T-helper 17 cell (primary cell): ENCODE measurements at places on chromosomes 6 and 20. TPM values are rescaled to one million over a fixed set of nuclear protein-coding genes. Genes with fewer than 3 reads are reported as not detected.

The XKR7 gene
- total RNA-seq, result not detected

GRCh38 chr6:133312006-133312405, 70.8 kb downstream of the EYA4 start:
- H3K4me3 ChIP-seq, result no peak overlapping the region
- no peaks in the 10 kb centered on the region for H3K27me3 ChIP-seq
- no peaks in the 10 kb centered on the region for H3K4me1 ChIP-seq
- no peaks in the 10 kb centered on the region for H3K36me3 ChIP-seq
- no peak overlapping the region for H3K27ac ChIP-seq

The EYA2 gene
- 0.22 TPM for total RNA-seq

The ARHGAP40 gene
- total RNA-seq, result not detected

DNA sequence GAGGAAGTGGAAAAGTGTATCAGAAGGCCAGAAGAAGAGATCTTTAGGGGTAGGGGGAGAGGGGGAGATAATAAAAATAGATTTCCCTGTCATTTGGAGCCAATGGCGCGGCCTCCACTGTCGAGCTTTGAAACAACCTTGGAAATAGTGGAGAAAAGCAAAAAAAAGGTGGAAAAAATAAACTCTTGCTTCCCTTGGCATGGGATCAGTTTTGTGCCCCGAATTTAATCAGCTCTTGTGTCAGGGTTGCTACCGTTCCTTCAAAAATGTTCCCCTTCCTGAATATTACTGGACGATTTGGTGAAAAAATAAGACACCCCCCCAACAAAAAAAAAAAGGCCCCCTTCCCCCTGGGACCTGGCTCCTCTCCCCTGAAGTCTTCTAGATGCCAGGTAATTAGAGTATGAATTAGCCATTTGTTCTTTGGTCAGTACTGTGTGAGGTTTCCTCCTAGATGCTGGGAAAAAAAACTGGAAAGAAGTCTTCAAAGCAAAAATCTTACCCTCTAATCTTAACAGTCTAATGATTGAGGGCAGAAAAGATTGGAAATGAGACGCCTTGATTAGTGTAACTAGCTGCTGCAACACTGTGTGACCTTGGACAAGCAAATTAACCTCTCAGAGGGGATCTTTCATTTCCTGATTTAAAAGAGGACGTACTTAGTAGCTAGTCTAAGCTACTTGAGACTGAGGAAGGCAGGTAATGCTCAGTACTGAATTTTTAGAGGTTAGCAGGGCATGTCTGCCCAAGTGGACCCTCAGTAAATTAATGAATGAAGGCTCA, 872 bp upstream of the RBM39 start:
- H3K36me3 ChIP-seq, result peaks cover 20% of the 10 kb centered on the region
- H3K4me3 ChIP-seq, result peak overlapping the region; percentile 96
- H3K27me3 ChIP-seq, result no peaks in the 10 kb centered on the region
- peak overlapping the region; percentile 99 for H3K27ac ChIP-seq
- DNase-seq, result no peak

- H3K27me3 ChIP-seq, result no peaks in the 10 kb centered on the region
- peaks cover 16% of the 10 kb centered on the region for H3K4me1 ChIP-seq
- peaks cover 4% of the 10 kb centered on the region for H3K36me3 ChIP-seq
- H3K4me3 ChIP-seq, result peak overlapping the region; percentile 93
- DNase-seq, result no peak
These were observed 33.9 kb upstream of the ZBTB24 start for GRCh38 chr6:109516929-109517328.

DNA sequence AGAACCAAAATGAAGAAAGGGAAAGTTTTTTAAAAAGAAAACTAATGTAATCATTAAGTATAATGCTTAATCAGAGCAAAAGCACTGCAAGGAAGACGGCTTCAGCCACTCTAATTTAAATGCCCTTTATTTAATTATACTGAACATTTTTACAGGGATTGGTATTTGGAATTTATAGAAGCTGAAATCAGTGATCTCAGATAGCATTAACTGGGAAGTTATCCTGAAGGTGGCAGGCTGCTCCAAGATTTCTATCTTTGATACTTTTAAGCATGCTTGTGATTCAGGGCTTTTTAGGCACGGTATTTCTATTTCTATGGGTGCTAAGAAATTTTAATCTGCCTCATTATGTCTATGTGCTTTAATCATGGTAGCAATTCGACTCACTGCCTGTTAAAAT, 1.3 kb upstream of the NDUFAF4 start:
- H3K4me3 ChIP-seq, result no peak overlapping the region
- no peaks in the 10 kb centered on the region for H3K36me3 ChIP-seq
- H3K27me3 ChIP-seq, result peaks cover 20% of the 10 kb centered on the region
- peak overlapping the region; percentile 93 for H3K27ac ChIP-seq
- DNase-seq, result no peak

The FNDC1 gene
- not detected for total RNA-seq

DNA sequence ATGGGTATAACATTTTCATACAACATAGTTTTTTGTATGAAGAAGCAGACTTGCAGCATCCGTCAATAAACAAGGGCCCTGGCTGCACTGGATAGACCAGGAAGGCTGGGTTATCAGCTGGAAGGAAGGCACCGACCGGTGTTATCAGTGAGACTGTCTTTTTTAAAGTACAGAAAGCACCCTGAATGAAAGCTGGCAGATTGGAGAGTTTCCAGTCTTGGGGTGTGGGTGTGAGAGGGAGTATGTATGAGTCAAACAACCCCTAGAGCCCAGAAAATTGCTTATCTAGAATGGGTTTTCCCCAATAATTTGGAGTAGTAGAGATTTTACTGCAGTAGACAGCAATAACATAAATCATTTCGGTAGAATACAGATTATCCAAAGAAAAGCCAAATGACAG, 42.4 kb downstream of the TXLNB start:
- H3K4me1 ChIP-seq, result peaks cover 41% of the 10 kb centered on the region
- no peaks in the 10 kb centered on the region for H3K27me3 ChIP-seq
- peaks cover 2% of the 10 kb centered on the region for H3K36me3 ChIP-seq
- H3K4me3 ChIP-seq, result peak overlapping the region; percentile 70

DNA sequence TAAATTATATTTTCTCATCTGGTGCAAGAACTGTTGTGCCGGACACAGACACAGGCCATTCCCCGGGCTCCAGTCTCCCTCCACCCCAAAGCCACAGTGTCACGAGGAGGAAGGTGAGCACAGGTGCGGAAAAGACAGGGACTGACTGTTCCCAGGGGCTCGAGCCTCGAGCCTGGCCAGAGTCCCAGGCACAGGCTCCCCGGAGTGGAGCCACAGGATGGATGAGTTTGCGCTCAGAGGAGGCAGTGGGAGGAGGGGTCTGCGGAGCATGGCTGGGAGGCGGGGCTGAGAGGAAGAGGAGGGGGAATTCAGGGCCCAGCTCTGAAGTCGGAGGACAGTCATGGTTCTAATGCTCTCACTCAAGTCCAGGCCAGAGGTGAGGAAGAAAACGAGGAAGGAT, 284.8 kb downstream of the SMOC2 start:
- no peaks in the 10 kb centered on the region for H3K4me1 ChIP-seq
- DNase-seq, result no peak

DNA sequence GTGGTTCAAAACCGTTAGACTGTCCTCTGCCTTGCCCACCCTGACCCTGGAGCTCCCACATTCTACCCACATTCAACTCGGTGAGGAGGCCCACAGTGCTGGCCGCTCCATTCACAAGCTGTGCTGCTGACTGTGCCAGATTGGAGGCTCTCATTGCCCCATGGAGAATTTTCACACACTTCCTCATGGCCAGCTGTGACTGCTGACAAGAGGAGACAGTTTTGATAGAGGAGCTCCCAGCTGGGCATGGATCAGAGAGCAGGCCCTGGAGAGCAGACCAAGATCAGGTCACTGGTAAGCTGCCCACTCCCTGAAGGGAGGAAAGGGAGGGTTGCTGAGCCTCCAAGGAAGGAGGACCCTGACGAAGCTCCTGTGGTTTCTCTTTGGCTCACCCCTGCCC, 246.1 kb upstream of the RIN2 start:
- H3K4me3 ChIP-seq, result no peak overlapping the region
- H3K4me1 ChIP-seq, result no peaks in the 10 kb centered on the region
- H3K27me3 ChIP-seq, result no peaks in the 10 kb centered on the region
- no peaks in the 10 kb centered on the region for H3K36me3 ChIP-seq

The MUCL3 gene
- total RNA-seq, result not detected

The BEND3 gene
- total RNA-seq, result 1.4 TPM

DNA sequence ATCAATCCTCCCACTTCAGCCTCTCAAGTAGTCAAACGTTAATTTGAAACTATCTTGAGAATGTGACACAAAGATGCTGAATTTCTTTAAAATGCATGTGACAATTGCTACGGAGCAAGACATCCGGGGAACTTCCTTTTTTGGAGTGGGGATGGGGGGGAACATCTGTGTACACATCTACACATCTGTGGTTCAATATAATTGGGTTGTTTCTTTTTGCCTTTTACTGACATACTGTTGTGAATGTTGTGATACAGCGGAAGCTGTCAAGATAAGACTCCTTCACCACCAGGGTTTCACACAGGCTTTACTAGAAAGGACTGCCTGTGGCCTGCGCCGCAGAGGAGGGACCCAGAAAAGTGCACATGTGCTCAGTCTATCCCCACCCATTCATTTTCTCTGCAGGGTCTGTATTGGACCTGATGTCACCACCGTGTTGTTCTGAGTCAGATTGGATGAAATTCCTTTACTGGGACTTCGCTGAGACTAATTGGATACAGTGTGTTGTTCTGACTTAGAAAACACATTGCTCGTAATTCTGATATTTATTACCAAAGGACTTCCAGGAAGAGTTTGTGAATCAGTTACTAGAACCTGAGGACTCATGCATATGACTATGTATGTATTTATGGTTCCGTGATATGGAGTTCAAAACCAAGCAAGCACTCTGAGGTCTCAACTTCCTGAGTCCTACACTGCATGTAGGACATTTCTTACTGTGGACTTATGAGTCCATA, 98.7 kb upstream of the SGK1 start:
- no peak for DNase-seq
- peaks cover 5% of the 10 kb centered on the region for H3K36me3 ChIP-seq
- no peak overlapping the region for H3K4me3 ChIP-seq
- H3K4me1 ChIP-seq, result no peaks in the 10 kb centered on the region
- H3K27ac ChIP-seq, result no peak overlapping the region
- no peaks in the 10 kb centered on the region for H3K27me3 ChIP-seq

DNA sequence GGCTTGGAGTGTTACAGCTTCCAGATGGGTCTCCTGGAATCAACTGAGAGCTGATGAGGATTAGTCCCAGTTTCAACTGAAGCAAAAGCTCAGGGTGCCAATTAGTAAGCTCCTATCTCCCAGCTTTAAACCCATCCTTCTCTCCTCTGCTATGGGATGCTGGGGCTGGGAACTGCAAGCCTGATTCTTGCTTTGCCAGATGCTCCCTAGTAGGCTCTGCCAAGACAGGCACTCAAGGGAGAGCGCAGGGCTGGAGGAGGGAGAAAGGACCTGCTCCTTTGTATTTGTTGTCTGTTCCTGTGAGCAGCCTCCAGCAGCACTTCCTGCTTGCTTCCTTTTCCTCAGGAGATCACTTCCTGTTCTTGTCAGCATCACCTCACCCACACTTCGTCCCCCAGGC, 309.7 kb downstream of the KIF16B start:
- H3K27me3 ChIP-seq, result no peaks in the 10 kb centered on the region
- H3K4me3 ChIP-seq, result no peak overlapping the region
- H3K27ac ChIP-seq, result no peak overlapping the region
- peaks cover 3% of the 10 kb centered on the region for H3K4me1 ChIP-seq
- no peaks in the 10 kb centered on the region for H3K36me3 ChIP-seq
- no peak for DNase-seq

GRCh38 chr20:21377701-21378100, 19.6 kb downstream of the NKX2-4 start:
- H3K36me3 ChIP-seq, result peaks cover 14% of the 10 kb centered on the region
- DNase-seq, result no peak
- H3K4me3 ChIP-seq, result no peak overlapping the region
- H3K4me1 ChIP-seq, result peaks cover 15% of the 10 kb centered on the region
- H3K27me3 ChIP-seq, result no peaks in the 10 kb centered on the region
- H3K27ac ChIP-seq, result no peak overlapping the region

GRCh38 chr20:41524980-41525613, 93.1 kb downstream of the CHD6 start:
- DNase-seq, result no peak
- H3K4me3 ChIP-seq, result no peak overlapping the region
- no peaks in the 10 kb centered on the region for H3K27me3 ChIP-seq
- peaks cover 34% of the 10 kb centered on the region for H3K4me1 ChIP-seq
- peak overlapping the region; percentile 39 for H3K27ac ChIP-seq

GRCh38 chr6:151390276-151390850, 996 bp downstream of the ZBTB2 start:
- no peaks in the 10 kb centered on the region for H3K27me3 ChIP-seq
- peak overlapping the region; percentile 98 for H3K4me3 ChIP-seq
- no peaks in the 10 kb centered on the region for H3K36me3 ChIP-seq
- peaks cover 36% of the 10 kb centered on the region for H3K4me1 ChIP-seq

DNA sequence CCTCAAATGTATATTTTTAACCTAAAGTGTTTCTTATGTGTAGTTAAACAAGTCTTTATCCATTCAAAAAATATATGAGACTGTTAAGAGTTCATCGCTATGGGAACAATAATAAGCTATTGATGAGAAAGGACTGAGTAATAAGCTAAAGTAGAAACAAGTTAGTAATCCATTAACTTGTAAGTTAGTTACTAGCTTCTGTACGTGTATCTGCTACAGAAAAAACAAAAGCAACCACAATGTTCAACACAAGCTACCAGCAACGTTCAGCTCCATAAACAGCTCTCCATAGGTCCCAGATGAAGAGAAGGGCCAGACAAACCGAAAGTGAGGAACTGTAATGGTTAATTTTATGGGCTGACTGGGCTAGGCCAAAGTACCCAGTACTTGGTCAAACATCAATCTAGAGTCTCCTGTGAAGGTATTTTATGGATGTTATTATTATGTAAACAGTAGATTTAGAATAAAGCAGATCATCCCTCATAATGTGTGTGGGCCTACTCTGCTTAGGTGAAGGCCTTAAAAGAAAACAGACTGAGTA, 33.8 kb upstream of the FAM135A start:
- H3K27ac ChIP-seq, result no peak overlapping the region
- no peak for DNase-seq
- no peak overlapping the region for H3K4me3 ChIP-seq

DNA sequence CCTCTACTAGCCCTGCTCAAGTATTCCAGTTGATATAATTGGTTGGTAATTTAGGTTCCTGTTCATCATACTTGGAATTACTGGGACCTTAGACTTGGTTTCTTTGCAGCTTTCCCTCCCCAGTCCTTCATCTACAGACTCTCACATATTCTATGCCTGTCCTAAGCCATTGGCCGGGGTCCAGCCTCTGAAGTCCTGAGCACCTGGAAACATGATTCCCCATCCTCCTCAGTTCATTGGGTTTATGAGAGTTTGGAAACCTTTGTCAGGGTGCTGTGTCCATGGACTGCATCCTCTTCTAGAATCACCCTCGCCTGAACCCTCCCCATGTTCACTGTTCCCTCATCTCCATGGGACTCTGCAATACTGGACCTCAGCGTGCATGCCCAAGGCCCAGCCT, 8.8 kb downstream of the GSTA2 start:
- peaks cover 33% of the 10 kb centered on the region for H3K27me3 ChIP-seq
- no peaks in the 10 kb centered on the region for H3K4me1 ChIP-seq
- no peak overlapping the region for H3K27ac ChIP-seq
- no peaks in the 10 kb centered on the region for H3K36me3 ChIP-seq

GRCh38 chr6:80690551-80691131, 584.2 kb downstream of the BCKDHB start:
- no peak for DNase-seq
- no peaks in the 10 kb centered on the region for H3K36me3 ChIP-seq
- no peak overlapping the region for H3K27ac ChIP-seq
- H3K4me1 ChIP-seq, result no peaks in the 10 kb centered on the region
- no peaks in the 10 kb centered on the region for H3K27me3 ChIP-seq
